ENCODE measurements at places on chromosomes 2 and 18.

- DNase-seq = no peak
These were observed 820 bp downstream of the TMBIM1 start for GRCh38 chr2:218291318-218292047.

DNA sequence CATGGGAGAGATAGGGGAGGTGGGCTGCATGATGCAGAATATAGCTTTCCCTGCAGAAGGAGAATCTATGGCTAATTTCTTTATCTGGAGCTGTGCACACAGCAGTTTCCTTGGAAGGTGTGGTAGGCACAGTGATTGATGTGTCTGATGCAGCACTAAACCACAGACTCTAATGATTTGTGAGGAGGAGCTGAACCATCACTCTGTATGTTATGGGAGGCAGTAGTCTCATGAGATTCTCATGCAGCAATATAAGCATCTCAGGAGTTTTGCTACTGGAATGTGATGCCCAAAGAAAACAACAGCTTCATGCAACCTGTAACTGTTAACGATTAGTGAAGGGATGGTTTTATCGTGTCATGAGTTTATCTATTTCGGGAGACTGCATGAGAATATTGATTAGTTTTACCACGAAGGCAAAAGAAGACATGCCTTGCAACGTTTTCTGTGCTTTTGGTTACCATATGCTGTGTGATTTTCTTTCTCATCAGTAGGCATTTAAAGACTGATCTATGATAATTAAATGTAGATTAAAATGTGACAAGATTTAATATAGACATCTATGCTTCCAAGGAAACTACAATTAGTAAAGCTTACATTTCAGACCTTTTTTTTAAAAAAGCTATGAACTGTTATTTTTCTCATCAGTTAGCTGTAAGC lies 286.8 kb downstream of the ARL6IP6 start:
- no peak for DNase-seq

GRCh38 chr2:60413069-60413813 lies 140.2 kb downstream of the BCL11A start:
- DNase-seq = no peak

DNA sequence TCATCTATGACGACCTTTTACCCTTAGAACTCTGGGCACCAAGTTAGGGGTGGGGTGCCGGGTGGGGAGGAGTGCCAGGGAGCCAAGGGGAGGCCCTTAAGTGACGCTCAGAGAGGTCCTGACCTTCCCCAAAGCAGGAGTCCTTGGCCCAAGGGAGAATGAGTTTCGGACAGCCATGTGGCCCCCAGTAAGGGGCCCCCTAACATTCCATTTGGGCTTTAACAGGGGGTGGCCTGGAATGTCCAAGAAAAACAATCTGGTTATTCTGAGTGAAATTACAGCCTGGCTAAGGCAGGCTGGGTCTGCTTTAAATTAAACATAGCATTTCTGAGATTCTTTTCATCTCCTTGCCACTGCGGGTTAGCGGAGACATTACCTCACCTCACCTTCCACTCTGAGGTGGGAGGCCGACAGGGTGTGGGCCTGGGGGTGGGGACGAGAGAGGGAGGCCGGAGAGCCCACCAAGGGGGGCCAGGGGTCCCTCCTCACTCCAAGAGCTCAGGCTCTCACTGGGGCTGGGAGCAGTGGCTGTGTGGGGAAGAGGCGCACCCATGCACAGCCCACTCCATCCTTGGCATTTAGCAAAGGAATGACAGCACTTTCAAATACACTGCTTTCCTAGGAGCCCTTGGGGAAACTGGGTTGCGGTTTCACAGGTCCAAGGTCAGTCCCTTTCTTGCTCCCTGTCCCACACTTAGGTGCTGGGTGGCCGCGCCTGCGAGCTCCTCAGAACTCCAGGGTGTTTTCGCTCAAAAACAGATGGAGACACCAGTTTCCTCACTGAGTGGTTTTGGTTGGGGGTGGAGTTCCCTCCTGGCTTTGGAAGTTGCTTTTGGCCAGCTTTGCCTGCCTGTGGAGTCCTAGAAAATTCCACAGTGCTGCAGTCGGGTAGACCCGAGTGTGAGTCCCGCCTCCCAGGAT lies 107.4 kb downstream of the POLR1A start:
- DNase-seq = no peak

- no peak for DNase-seq
These were observed 446.0 kb downstream of the XIRP2 start for GRCh38 chr2:167334146-167334742.

- no peak for DNase-seq
These were observed 211.6 kb downstream of the MCFD2 start for GRCh38 chr2:46704041-46704440.

DNA sequence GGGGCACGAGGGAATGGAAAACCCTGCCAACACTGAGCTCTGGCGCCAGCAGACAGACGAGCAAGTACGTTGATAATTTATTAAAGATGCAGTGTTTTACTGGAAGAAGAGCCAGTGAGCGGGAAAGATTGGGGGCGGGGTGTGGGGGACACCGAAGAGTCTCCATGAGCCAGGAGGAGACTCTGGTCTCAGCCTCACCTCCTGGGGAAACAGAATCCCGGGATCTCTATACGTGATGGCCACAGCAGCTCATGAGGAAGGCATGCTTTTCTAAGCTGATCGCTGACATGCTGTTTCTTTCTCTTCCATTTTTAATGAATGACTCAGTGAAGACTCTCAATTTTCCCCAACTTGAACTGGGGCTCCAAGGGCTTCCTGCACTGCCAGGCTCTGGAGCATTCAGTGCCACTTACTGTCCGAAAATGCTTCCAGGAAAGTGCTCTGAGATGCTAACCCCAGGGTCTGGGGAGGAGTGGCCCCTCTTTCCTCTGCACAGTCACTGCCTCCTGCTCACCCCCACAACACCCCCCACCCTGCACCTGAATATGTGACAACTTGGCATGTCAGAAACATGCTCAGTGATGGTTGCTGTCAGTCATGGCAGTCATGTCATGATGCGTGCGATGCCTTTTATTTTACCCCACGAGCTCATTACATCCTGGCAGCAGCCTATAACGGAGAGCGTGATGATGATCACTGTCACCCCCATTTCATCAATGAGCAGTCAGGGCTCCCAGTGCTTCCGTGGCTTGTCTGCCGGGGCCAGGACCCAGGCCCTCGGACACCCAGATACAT lies 164.2 kb upstream of the CAPN13 start:
- DNase-seq = no peak

DNA sequence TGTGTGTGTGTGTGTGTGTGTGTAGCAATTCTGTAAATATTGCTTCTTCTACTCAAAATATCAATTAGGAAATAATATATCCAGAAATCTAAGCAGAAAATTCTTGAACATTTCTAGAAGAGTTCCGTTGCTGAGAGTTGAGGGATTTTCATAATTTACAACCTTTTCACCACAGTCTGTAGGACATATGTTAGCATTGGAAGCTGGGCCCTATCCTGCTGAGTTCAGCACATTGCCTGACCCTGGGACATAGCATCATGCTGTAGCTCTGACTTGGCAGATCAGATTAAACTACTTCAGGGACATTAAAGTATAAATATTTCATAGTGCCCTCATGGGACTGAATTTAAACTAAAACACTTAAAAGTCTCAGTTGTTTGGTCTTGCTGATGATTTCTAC lies 129.2 kb upstream of the KCNH7 start:
- no peak for DNase-seq

DNA sequence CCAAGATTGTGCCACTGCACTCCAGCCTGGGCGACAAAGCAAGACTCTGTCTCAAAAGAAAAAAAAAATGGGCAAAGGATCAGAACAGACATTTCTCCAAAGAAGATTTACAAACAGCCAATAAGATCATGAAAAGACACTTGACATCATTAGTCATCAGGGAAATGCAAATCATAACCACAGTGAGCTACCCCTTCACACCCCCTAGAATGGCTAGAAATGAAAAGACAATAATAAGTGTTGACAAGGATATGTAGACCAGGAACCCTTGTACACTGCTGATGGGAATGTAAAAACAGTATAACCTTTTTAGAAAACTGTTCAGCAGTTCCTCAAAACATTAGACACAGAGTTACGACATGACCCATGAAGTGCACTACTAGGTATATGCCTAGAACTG lies 18.4 kb upstream of the MTERF4 start:
- no peak for DNase-seq

- DNase-seq = no peak
These were observed 267.8 kb upstream of the HDAC4 start for GRCh38 chr2:239668651-239669050.

- DNase-seq = no peak
These were observed 22.2 kb upstream of the AFTPH start for GRCh38 chr2:64501946-64502345.

DNA sequence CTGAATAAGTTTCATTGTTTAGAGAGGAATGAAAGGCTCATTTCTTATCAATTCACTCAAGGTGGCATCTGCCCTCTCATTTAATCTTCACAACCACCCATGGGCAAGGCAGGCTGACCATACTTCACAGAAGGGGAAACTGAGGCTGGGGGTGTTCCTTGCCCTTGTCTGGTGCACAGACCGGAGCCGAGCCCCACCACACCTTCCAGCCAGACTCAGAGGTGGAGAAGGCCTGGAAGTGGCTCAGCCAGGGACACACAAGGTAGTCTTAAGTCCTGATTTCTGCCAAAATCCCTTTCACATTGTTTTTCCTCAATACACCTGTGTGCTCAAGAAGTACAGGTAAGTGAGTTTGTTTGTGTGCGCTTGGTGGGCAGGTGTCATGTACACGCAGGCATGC lies 111.9 kb upstream of the TEX51 start:
- no peak for DNase-seq

- no peak for DNase-seq
These were observed 118.9 kb upstream of the OTOS start for GRCh38 chr2:240259201-240259923.

DNA sequence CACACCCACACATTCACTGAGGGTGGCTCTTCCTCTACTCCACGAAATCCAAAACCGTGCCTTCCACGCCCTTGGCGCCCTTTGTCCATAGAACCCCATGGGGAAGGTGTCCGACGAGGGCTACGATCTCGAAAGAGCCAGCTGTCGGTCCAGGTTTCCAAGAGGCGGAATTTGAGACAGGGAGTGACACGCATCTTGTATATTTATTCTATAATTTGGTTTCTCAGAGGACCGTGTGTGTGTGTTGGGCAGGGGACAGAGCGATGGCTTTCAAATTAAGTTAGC lies 726 bp downstream of the C2orf69 start:
- no peak for DNase-seq

DNA sequence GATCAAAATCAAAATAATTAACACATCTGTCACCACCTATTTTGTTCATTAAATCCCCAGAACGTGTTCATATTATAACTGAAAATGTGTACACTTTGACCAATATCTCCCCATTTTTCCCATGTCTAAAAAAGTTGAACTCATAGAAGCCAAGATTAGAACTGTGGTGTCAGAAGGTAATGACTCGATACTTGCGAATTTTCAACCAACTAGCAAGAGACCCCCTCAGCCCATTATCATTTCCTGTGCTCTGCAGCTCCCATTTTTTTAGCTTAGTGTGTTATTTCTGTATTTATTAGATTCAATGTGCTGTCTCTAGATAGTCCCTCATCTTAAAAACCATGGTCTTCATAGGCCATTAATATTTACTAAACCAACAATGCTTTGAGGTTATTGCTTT lies 248.7 kb upstream of the PIK3C3 start:
- no peak for DNase-seq

DNA sequence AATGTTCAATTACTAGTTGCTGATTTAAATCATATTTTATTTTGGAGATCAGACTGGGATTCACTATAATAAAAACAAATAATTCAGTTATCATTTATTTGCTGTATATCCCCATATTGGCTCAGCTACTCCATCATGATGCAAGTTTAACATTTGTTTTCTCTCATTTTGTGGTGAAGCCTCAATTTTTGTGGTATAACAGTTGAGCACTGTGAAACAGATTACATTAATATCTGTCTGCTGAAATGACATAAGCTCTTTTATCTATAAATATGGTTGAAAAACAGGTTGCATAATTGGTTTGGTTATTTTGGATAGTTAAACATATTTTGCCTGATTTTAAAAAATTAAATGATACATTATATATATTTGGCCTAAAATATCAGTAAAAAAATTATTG lies 67.7 kb downstream of the DPP4 start:
- no peak for DNase-seq

- no peak for DNase-seq
These were observed 9.0 kb downstream of the PMAIP1 start for GRCh38 chr18:59908799-59909198.

GRCh38 chr2:45826884-45827635 lies 175.6 kb downstream of the PRKCE start:
- no peak for DNase-seq

DNA sequence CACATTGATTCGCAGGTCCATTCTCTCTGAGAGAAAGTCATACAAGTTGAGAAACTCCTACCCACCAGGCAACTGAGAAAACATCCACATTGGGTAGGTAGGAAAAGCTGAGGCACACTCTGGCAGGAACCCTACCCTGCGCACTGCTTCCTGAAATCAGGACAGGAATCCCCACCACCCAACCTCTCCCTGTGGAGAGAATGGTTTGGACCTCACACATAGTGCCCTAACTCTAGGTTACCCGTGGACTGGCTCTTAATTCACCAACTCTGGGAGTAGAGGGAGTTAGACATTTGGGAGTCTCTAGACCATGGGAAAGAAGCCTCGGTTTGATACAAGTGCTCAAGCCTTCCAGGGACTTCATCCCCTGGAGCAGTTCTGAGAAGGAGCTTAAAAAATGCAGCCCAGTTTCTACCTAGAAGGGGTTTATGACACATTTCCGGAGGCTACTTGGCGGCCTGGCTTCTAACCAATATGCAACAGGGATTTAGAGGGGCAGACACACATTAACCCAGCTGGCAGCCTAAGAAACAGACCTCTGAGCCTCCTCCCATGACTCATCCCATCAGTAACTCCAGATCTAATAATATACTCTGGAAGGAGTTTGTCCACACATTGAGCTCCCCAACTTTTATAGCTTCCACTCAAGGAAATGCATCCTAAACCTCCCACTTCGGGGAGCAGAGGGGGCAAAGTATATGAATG lies 136.7 kb downstream of the EML6 start:
- no peak for DNase-seq

DNA sequence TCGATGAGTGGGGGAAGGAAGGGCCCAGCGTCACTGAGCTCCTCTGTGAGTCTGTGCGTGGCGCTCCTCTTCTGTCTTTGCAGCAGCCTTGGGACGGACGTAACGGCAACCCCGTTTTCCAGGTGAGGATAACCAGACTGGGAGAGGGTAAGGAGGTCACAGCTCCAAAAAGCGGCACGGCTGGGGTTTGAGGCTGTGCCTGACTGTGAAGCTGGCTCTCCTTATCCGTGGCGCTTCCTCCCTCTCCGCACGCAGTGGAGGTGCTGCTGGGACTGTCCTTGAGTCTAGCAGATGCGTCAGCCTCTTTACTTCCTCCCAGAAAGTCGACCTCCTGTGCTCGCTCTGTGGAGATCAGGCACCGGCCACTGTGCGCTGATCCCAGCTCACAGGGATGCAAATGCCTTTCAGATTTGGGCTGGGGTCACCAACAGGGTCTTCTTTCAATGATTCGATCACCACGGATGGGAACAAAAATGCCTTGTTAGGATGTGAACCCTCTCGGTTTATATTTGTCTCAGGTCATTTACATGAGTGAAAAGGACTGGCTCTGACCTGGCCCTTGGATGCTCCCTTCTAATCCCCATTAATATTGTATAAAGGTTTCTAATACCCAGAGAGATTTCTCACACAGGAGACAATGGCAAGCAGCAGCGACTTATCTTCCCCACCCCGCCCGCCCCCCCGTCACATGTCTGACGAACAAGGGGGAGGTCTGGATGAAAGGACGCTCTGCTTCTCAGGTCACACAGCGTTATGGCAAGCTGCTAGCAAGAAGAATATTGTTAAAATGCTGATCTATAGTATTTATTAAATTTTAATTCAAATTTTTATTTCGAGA lies 30.1 kb upstream of the E2F6 start:
- no peak for DNase-seq

All from activated CD4-positive, alpha-beta T cell treated with anti-CD3 and anti-CD28 coated beads, Interleukin-2, amount 50 U/mL, for 24 hours (primary cell).